ENCODE measurements at places on chromosomes 2 and 18.

DNA sequence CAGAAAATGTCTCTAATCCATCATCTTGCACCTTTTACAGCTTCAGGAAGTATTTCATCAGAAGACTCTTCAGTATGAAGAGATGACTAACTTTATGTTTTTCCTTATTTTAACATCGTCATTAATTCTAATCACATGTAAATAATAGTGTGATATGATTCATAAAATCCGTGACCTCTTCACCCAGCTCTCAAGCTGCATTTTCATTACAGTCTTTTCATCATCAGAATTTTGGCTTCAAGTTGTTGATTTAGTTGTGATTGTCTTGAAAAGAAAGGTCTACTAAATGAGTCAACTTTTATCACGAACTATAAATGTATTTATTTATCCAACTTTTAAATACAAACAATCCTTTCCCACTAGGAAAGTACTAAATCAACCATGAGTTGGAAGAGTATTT is 410.3 kb downstream of the LRP1B start:
- no peak for DNase-seq

DNA sequence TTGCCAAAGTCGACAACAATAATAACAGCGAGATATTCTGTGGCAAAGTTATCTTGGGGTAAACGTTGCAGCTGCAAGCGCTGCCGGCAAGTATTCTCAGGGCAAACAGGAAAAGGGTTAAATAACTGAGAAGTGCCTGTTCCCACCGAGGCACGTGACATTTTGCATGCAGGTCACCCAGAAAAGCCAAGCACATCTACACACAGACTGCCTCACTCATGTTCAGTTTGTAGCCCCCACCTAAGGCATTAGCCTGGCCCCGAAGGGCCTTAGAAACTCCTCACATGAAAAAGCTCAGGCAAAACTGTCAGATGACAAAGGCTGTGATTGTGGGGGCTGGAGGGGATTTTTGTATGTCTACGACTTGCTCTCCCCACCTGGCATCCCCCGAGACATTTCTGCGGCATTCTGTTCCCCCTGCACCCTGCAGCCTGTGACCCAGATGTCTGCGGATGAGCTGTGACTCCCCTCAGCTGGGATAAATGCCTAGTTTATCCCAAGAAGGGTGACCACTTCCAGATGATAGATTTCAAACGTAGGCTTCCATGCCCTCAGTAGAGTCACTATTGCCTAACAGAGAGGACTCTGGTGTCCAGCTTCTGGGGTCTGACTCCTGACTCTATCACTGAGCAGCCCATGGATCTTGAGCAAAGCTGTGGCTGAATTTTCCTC is 215.2 kb upstream of the SIX2 start:
- DNase-seq, result no peak

DNA sequence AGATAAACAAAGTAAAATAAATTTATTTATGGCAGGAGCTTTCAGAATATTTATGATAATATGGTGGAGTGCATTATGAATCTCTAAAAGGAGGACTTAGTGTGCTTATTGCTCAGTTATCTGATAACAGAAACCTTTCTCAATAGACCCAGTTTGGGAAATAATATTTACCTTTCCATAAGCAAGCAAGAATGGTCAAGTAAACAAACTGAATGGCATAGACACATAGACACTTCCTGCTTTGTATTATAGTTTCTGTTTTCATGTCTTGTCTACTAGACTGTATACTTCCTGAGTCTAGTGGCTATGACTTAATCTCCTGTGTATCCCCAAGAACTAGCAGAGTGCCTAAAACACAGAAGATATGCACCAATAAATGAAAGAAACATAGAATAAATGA is 87.8 kb downstream of the UPP2 start:
- DNase-seq, result no peak

DNA sequence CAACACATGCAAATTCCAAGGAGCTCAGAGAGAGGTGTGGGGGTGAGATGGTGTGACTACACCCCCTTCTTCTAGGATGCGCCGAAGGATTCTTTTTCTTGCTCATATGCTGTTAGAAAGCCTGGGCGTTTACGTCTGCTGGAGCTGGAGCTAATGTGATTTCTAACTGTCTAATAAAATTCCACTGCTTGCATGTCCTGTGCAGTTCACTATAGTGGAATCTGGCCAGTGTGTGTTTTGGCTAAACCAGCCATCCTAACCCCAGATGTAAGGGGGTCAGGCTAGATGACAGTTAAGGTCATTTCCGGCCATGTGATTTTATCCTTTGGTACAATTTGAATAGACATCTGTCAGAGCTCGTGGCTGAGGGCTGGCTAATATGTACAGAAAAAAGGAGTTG is 194.1 kb downstream of the PRKCE start:
- no peak for DNase-seq

DNA sequence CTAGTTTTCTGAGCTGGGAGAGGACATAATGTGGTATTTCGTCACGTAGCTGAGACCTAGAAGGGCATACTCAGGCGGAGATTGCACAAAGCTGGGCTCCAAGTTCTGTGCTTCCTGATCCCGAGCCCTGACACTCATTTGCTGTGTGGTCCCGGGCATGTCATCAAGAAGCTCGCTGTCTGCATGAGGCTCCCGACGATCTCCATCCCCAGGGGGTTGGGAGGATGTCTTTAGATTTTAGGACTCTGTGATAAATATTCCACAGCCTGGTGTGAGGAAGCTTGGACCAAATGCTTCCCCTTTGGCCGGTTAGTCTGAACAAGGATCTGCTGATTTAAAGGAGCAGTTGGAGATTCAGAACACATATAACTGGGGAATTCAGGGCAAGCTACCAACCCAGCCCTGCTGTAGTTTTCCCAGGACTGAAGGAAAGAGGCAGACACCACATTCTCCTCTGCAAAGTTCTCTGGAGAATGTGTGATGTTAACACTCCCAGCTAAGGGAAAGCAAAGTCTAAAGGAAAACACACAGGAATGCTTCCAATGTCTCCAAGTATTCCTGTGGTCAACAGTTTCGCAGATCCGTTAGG is 2.3 kb downstream of the KCNE4 start:
- no peak for DNase-seq

DNA sequence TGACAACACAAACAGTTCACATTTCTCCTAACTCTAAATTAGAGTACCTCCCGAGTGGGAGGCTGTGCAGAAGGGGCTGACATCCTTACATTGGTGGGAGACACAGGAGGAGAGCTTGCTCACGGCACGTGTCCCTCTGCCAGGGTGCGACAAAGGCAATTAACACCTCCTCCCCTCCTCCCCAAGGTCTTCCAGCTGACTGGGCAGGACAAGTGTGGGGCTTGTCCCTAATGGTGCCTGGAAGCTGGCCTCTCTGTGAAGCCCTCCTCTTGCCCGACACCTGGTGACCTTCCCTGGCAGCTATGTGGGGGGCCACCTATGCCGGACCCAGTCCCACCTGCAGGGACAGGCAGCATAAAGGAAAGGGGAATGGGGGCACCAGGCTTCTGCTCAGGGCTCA is 57.0 kb downstream of the FAM168B start:
- DNase-seq, result no peak

GRCh38 chr2:169027234-169027633 is 3.9 kb downstream of the ABCB11 start:
- DNase-seq, result no peak

DNA sequence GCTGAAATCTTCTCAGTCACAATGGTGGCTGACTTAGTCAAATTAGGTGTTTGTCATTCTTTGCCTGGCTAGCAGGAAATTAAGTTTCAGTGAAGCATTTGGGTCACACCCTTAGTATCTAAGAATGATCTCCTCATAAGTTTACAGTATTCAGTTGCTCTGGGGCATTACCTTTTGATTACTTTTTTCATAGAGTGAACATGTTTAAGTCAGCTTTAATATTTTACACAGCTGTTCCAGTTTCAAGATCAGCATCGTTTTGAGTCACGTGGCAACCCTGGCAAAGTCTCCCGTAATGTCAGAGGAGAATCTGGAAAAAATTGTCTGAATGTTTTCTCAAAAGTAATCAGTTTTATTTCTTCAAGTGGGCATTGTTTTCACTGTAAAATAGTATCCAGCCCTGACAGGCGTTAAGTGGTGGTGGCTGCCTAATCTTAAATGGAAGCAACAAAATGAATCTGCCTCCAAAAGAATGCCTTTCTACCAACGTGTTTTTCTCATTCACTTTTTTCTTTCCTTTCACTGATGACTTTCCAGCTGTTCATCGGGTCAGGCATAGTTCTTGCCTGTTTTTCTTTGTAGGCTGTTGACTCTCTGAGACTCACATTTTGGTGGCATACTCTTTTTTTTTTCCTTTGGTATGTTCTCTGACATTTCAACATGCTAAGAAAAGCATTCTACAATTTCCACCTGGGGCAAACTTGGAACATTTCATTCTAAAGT is 319.6 kb upstream of the TCF4 start:
- no peak for DNase-seq

GRCh38 chr2:181131584-181131983 is 151.2 kb downstream of the UBE2E3 start:
- DNase-seq, result no peak

DNA sequence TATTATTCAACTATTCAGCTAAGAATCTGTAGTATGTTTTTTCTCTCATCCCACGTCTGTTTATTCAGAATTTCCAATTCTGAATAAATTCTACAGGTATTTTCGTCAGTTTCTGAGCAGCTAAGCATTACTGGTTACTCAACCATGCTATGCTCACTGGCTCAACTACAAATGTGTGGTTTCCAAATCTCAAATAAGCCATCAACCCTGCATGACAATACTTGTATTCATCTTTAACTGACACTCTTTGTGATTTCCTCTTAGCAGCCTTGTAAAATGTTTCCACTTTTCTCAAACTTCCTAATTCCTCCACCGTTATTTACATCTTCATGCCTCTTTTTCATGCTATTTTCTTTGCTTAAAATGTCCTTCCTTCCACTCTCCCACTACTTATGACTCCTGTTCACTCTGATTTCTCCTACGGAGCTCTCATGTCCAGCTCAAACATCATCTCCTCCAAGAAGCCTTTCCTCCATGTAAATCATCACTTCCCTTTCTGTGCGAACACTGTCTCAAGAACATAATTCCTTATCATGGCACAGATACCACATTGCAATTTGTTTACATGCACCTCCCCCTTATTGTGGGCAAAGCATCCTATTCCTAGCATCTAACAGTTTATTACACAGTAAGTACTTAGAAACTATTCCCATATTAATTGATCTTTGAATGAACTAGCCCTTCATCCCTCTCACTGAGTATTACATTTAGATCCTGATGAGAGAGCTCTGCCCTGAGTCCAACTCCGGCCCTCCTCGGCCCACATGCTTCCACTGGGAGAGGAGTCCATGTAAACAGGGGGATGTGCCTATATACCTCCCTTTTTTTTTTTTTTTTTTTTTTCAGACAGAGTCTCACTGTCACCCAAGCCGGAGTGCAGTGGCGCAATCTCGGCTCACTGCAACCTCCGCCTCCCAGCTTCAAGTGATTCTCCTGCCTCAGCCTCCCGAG is 10.5 kb downstream of the CCDC88A start:
- DNase-seq, result no peak

- DNase-seq, result no peak
These were observed 24.6 kb downstream of the RTN4 start for GRCh38 chr2:55025627-55026026.

DNA sequence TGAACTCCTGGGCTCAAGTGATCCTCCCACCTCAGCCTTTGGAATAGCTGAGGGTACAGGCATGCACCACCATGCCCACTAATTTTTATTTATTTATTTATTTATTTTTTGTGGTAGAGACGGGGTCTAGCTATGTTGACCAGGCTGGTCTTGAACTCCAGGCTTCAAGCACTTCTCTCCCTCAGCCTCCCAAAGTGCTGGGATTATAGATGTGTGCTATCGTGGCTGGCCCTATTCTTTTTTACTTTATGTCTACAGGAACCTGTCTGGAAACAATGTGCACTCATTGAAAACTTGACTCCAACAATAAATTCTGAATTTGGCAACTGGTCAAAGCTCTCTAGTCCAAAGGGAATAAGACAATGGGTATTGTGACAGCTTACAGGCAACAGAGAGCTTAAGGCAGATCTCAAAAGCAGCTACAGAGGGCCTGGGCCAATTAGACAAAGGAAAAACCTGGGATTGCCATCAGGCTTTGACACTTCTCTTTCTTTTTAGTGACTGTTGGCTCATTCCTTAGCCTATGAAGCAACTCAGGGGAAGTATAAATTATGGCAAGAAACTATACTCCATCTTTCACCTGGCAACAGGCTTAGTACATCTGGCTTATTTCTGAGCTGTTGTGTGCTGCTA is 55.1 kb upstream of the RAPGEF4 start:
- no peak for DNase-seq

GRCh38 chr2:188512456-188512855 is 220.8 kb downstream of the GULP1 start:
- DNase-seq, result no peak

DNA sequence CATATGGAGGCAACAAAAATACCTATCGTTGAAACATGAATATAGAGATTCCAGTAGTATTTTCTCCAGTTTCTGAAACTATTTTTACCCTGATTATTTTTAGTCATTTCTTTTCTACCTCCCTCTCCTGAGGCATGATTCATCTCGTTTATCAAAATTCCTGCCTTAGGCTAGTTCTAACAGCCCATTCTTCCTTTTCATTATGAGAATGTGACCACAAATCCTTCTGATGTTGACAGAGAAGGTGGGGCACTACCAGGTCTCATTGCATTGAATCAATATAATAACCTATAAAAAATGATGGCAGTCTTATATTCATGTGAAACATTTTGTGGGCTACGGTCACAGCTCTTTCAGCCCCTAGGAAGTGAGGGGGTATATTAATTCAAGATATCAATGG is 406.5 kb upstream of the UBE2E3 start:
- no peak for DNase-seq

GRCh38 chr2:145221032-145221431 is 701.1 kb upstream of the ZEB2 start:
- no peak for DNase-seq

GRCh38 chr18:74661691-74662090 is 64.0 kb downstream of the ZNF407 start:
- DNase-seq, result no peak

GRCh38 chr18:12423820-12424219 is 16.1 kb downstream of the PRELID3A start:
- DNase-seq, result no peak

GRCh38 chr2:127278959-127279358 is 15.0 kb downstream of the ERCC3 start:
- DNase-seq, result no peak

DNA sequence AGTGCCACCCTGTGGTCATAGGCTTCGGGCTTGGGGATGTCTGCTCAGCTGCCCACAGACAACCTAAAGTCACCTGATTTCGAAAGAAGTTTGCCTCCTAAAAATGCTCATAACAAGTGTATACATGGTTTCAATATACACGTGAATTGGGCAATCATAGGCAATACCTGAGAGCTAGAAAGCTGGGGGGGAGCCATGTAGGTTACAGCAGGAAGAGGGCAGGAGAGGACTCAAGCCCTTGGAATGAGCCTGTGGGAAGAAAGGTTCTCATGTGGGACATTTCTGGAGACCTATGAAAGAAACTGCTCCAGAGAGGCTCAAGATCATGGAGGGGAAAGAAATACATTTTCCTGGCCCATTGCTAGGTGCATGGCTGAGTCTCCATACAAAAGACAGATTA is 109.7 kb downstream of the ACOXL start:
- DNase-seq, result no peak

DNA sequence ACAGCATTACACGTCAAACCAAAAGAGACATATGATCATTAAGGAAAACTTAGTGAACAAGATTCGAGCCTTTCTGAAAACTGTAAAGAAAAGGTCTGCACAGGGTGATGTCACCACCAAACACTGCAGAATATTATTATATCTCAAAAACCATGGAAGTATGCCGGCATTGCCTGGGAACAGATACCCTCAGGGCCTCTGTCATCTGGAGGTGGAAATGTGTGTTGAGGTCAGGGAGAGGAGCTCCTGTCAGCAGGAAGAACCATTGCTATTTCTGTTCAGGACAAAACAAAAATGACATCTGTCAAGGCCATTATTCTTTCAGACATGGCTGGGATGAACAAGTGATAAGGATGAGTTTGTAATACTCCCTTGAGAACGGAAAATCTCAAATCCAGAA is 365.9 kb upstream of the TRIB2 start:
- DNase-seq, result no peak

Data from esophagus squamous epithelium (tissue), 5 donors.